ENCODE measurements at places on chromosomes 12 and 14.

DNA sequence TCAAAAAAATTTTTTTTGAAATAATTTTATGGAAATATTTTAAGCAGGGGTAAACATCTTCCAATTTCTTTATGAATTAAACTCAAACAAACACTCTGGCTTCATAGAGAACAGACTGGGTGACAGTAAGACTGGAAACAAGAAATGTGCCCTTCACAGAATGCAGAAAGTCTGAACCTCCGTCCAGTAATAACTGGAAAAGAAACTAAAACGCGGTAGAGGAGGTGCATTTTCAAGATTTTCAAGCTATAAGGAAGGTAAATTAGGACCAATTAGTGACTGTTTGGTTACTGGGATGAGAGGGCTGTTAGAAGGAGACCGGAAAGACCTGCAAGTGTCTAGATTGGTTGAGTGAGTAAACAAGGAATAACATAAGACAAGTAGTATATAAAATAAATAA lies 245.7 kb downstream of the CEP128 start:
- DNase-seq = no peak

DNA sequence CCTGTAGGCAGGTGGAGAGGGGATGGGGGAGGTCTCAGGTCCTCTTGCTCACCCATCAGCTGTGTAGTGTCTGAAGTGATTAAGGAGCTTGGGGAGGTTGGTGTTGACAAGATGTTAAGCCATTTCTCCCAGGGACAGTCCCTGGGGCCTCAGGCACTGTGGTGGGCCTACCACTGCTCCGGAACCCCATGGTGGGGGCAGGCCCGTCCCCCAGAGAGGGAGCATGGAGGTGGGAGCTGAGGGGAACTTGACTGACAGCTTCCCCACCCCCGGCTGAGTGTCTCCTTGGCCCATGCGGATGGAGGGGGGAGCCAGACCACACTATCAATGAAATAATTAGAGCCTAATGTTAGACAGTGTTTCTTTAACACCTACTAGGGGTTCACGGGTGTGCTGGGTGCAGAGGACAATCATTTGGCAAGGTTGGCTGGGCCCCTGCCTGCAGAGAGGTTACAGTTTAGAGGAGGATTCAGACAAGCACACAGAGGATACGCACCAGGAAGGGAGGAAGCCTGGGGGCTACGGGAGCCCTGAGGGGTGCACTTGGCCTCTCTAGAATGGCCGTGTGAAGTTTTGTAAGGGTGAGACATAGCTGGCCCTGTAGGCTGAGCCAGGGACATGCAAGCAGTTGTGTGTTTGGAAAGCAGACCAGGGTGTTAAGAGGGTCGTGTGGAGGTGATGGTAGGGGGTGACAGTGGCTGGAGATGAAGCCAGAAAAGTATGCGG lies 19.3 kb upstream of the KRT80 start:
- no peak for DNase-seq

DNA sequence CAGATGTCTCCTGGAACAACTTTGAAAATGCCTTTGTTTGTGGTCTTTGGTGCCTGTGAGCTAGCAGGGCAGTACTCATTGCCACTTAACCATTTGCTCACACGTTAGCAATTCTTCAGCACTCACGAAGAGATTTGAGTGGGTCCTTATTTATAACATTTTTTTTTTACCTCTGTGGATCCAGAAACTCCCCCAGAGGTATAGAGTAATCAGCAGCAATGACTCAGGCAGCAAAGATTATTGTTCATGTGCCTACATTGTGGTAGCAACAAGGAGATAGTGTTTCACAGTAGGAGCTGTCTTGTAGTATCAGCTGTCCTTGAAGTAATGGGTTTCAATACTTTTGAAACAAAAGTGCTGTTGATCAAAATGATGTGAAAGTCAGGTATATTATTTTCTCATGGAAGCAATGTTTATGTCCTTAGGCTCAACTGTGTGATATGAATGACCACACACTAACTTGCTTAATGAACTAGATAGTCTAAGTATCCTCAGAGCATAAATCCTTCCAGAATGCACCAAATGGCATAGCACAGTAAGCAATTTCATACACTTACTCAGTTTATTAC lies 304.1 kb downstream of the EGLN3 start:
- DNase-seq = no peak

DNA sequence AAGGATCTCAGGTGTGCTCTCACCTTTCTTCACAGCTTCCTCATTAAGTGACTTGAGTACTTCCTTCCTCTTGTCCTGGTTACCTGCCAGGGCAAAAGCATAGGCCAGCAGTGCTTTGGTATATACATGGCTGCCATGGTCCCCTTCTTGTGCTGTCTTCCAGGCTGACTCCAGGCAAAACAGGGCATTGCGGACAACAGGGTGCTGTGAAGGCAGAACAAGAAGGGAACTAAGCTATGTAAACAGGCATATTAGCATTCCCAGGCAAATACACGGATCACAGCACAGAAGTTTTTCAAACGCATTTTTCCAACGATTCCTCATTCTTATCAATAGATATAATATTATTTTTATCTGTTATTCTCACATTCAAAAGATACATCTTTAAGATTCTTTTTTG lies 39.0 kb downstream of the A2M start:
- DNase-seq = no peak

DNA sequence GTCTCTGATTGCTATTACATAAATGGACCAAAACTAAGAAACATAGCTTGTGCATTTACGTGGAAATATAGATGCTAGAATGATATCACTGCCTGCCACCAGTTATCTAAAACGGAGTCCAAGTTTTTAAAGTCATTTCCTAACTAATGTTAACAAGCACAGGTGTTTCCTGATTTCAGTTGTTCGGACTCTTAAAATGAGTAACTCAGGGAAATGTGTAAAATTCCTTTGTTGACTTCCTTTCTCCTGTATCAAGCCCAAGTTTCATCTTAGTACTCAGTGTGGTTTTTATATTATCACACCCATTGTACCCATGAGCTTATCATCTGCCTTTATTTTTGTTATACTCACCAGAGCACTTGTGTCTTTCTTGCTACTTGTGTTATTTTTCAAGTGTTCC lies 13.2 kb upstream of the PRKCH start:
- DNase-seq = no peak

GRCh38 chr12:28974166-28974565 lies 174.9 kb upstream of the FAR2 start:
- no peak for DNase-seq

All from stimulated activated CD4-positive, alpha-beta T cell treated with anti-CD3 and anti-CD28 coated beads, Interleukin-1b, Interleukin-23, amount 100 ng/mL, for 1 hour (primary cell).